Fibroblast of skin of left quadriceps (primary cell): ENCODE measurements at places on chromosomes 16 and 17.
A peak's percentile ranks its signal among the peaks of the same experiment; 100 is the strongest.

GRCh38 chr17:49390548-49391324 lies 23.9 kb downstream of the PHB1 start:
- DNase-seq = no peak

GRCh38 chr17:41697122-41697962 lies 8.7 kb downstream of the EIF1 start:
- DNase-seq = no peak

- peak; percentile 84 for DNase-seq
Measured at GRCh38 chr16:3950343-3951193, 70.1 kb upstream of the CREBBP start.

GRCh38 chr17:31428111-31428510 lies 36.6 kb downstream of the RAB11FIP4 start:
- no peak for DNase-seq

DNA sequence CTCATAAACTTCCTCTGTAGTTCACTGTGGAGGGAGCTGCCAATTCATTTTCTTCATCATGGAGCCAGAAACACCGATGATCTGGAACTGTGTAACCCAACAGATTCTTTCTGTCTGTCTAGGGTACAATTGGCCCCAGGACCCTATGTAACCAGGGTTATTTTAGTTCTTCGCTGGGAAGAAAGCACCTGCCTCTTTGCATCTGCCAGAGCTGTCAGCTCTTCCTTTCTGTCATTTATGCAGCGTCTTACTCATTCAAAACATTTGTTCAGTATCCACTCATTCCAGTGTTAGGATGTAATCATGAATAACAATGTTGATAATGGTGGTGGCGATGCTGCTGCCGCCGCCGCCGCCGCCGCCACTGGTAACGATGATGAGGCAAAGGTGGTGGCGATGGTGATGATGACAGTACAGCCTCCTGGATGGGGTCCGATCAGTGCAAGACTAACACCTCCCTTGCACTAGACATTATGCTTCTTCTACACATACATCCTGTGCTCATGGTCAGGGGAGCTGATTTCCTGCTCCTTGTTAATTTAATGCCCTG lies 46.1 kb downstream of the IRX5 start:
- no peak for DNase-seq

DNA sequence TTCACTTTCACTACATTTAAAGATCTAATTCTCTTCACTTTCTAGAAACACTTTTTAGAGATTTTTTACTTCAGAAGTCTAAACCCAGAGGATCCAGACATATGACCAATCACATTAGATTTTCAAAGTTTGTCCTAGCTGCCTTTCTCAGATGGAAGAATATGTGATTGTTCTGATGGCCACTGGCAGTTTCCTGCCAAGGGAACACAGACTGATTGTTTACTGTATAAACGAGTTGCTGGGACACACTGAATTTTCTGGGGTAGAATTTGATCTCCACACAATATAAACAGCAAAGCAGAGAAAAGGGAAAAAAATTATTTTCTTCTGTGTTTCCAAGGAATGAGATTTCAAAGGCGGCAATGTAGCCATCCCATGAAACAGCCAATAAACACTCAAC lies 480.0 kb downstream of the TOX3 start:
- DNase-seq = no peak

DNA sequence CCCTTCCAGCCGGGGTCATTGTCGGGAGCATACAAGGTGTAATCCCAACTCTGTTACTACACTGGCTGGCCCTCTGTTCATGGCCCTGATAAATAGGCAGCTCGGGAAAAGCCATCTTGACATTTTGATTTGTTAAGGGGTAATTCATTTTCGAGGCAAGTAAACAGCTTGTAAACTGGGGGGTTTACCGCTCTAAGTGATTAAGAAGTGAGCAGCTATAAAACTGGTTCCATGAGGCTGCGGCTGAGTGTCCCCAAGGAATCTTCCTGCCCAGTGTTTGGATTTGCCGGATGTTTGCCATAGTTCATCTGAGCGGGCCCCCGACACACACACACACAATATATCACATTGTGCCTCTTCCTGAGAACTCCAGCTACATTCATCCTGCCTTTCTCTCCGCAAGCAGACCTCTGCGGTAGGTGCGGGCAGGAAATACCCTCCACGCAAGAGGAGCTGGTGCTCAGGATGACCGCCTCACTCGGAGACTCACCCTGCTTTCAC lies 92.2 kb downstream of the SOCS1 start:
- no peak for DNase-seq

GRCh38 chr17:1217089-1217385 lies 37.3 kb upstream of the ABR start:
- DNase-seq = no peak

DNA sequence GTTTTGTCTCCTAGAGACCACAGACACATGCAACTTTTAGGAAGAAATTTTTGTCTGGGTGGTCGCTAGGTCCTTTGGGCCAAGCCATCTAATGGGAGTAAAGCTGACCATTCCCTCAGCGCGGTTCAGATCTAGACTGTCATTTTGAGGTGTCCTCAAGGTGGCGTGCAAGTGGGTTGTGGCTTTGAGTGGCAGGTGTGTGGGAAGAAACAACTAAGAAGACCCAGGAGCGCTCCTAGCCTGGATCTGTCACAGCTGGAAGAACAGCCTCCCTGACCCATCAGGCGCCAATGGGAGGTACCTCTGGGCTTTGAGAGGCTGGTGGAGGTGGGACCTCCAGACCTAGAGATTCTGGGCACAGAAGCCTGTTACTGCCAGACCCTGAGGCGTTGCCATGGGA lies 645.1 kb downstream of the KCNJ18 start:
- DNase-seq = no peak

DNA sequence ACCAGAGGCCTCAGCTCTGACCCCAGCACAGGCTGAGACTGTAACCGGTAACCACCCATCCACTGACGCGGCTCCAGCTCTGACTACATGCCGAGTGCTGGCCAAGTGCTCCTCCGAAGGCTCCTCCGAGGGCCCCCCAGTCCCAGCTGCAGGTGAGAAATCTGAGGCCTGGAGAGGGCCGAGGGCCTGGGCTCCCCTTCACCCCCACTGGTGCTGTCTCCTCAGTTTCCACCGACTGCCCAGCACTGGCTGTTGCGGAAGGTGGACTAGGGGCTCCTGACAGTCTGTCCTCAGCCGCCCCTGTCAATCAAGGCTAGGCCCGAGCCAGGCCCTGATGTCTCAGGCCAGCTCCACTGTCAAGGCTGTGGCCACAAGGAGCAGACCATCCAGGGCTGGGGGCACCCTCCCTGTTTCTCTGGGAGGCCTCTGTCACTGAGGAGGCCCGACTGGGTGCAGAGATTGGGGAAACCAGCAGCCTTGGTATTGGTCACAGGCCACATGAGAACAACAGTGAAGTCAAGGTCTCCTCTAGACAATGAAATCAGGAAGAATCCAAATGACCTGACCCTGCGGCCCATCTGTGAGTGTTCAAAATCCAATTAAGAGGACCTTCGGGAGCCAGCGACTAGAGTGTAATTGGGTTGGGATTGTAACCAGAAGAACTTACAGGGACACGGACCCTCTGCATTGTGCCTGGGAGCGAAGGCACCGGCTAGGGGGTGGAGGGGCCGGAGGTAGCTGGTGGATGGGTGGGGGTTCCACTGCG lies 5.1 kb downstream of the TMEM235 start:
- DNase-seq = no peak

GRCh38 chr17:39208893-39209292 lies 8.8 kb downstream of the RPL19 start:
- no peak for DNase-seq

DNA sequence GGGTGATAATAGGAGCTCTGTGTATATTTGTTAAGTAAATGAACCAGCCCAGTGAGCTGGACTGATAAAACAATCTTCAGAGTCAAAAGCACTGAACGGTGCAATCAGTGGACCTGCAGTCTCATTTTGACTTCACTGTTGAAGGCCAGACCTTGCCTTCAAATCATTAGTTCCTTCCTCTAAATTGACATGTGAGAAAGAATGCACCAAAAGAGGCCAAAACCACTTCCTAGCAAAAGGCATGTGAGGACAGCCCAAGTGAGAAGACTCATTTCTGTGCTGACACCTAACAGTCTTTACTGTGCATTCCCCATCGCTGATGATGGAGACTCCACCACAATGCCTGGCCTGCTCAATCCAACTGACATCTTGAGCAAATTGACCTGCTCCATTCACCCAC lies 10.6 kb downstream of the GTF3C1 start:
- no peak for DNase-seq

GRCh38 chr17:80176757-80177156 lies 6.9 kb downstream of the CARD14 start:
- no peak for DNase-seq

GRCh38 chr17:66341462-66341861 lies 39.0 kb downstream of the PRKCA start:
- DNase-seq = no peak
